Activated CD4-positive, alpha-beta T cell treated with anti-CD3 and anti-CD28 coated beads, Interleukin-2, amount 10 ng/mL, durations not matched to agents 7 days and 5 days (primary cell): ENCODE measurements at places on chromosomes 11 and 22.

GRCh38 chr11:66863428-66864125 lies 6.7 kb downstream of the LRFN4 start:
- DNase-seq, result no peak

- no peak for DNase-seq
Measured at GRCh38 chr22:20964799-20965103, 2.3 kb upstream of the AIFM3 start.

DNA sequence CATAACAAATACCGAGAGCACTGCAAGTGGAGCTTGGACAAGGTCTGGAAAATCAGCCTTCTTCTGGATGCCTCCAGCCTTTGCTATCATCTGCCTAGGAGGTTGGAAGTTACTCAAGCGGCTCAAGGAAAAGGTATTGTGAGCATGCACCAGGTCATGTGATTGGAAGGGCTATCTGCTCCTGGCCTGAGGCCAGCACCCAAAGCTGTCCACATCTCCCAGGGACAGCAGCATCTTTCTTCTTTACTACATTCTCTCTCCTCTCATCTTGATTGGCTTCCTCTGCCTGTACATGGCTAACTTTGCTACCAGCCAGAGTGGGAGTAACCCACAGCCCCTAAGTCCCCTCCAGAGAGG lies 44.2 kb upstream of the AMPD3 start:
- no peak for DNase-seq

DNA sequence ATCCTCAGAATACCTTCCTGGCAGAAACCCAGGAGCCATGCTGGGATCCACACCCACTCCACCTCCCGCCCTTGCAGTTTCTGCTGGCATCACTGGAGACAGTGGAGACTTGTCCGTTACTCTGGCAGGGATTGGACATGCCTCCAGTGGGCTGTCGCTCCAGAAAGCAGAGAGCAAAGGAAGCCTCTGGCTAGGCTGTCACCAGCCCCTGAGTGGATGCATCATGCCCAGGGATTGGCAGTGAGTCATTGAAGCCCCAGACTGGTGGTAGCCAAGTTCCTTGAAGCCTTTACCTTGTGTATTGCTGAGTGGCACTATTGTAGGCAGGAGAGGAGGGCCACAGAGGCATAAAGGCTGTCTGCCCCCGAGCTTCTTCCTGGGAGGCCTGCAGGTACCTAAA lies 34.8 kb upstream of the E2F8 start:
- DNase-seq, result no peak

DNA sequence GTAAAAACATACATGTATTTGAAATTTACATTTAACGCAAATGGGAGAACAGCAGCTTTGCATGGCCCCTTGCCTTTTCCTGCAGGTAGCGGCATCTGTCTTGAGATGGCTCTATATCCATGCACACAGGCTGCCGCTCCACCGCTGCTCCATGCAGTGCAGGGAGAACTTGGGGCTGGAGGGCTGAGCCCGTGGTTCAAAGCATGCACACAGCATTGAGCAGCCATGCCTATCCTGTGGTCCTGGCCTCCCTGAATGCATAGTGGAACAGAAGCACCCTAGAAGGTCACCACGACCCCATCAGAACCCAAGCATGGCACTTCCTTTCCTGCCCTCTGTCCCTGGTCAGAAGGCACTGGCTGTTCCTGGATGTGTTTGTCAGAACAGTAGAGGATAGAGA lies 35.0 kb upstream of the TP53I11 start:
- no peak for DNase-seq

GRCh38 chr22:45441138-45441537 lies 27.6 kb downstream of the RIBC2 start:
- DNase-seq, result peak; percentile 32

GRCh38 chr11:96472085-96472484 lies 82.3 kb downstream of the JRKL start:
- no peak for DNase-seq

- DNase-seq, result no peak
Measured at GRCh38 chr22:46941968-46942798, 179.7 kb downstream of the TBC1D22A start.

- no peak for DNase-seq
Measured at GRCh38 chr22:29277927-29278326, 9.9 kb downstream of the EWSR1 start.

- no peak for DNase-seq
Measured at GRCh38 chr22:36194385-36194784, 7.2 kb downstream of the APOL4 start.

DNA sequence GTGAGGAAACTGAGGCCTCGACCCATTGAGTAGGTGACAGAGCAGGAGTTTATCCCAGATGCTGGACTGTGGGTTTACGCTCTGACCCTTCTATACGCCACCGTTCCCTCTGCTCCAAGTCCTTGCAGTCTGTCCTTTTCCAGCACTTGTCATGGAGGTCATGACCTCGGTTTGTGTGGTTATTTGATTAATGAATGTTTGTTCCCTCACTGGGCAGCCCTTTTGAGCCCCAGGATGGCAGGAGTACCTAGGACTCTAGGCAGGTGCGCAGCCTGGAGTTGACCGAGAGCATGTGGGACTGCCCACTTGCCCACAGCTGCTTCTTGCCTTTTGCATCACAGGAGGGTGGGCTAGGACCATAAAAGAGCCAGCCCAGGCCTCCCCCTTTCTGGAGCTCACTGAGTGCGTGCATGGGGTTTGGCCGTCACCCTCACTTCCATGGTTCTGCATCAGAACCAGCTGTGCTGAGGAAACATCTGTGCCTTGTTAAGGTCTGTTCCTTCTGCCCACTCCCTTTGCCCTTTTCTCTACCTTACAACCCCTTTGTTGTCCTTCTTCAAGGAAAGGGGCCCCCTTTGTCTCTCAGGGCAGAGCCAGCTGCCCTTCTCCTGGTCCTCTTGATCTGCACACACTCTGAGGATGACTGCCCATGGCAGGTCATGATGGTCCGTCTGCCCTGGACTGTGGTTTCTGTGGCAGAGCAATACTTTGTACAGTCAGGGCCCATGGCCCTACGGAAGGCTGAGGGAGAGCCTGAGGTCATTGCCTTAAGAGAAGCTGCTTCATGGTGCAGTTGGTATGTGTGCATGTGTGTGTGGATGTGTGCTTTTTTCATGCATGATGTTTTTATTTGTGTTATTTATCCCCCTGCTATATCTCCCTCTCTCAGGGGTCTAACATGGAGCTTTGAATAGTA lies 38.2 kb downstream of the BMAL1 start:
- DNase-seq, result no peak

DNA sequence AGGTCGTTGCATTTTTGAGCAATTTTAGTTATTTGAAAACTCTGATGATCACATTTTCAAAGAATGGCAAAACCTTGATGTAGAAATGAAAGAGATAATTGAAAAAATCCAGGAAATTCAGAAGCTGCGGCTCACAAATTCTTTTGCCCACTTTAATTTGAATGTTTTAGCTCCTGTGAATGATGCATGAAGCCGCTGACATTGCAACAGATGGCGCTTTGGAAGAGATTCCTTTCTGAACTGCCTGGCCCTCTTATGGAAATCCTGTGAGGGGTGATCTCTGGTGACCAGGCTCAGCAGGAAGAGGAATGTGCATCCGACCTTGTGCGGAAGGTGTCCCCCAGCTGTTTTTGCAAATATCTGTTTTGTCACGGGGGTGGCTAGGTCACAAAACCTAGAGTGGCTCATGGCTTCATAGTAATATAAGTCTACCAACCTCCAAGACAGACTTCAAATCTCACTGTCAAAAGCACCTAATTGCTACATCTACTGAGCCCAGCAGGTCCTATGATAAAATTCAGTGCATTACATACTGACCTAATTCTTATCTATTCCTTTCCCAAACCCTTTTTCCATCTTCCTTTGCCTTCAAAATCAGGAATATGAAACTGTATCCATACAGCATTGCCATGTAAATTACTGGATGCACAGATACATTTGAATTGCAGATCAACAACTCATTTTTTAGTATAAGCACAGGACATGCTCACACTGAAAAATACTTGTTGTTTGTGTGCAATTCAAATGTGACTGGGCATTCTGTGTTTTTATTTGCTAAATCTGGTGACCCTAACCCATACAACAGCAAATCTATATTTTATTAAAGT lies 412.7 kb downstream of the ETS1 start:
- DNase-seq, result no peak

- no peak for DNase-seq
Measured at GRCh38 chr22:25888399-25889054, 146.5 kb downstream of the MYO18B start.

DNA sequence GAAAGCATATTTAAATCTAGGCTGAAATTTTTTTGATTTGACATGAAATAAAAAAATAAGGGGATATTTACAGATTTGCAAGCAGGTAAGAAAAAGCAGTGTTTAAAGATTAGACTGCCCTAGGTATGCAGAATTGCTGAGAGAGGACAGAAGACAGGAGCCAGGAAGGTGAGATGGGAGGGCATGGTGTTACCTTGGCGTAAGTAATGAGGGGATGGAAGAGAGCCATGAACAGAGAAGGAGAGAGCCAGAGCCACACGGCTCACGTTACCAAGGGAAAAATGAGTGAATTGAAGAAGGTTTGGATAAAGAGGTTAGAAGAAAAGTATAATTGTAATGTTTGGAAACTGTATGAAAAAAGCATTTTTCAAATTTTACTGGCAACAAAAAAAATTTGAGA lies 904.3 kb downstream of the OPCML start:
- no peak for DNase-seq

DNA sequence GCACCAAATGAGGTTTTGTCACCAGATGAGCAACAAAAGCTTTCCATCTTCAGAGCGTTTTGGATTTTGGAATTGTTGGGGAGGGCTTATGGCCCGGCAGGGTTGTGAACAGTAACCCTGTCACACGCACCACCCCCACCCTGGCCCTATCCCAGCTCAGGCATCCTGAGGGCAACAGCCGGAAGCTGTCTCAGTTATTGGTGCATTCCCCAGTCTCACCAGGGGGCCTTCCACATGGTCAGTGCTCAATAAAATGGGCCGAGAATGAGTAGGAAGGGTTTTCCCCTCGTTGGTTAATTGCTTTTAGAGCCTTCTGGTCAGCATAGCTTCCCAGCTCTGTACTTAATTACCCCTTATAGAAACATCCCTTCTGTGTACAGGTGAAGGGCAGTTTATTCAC lies 46.0 kb downstream of the LRP5 start:
- DNase-seq, result no peak

GRCh38 chr22:50086526-50086925 lies 1.3 kb upstream of the MLC1 start:
- DNase-seq, result no peak

DNA sequence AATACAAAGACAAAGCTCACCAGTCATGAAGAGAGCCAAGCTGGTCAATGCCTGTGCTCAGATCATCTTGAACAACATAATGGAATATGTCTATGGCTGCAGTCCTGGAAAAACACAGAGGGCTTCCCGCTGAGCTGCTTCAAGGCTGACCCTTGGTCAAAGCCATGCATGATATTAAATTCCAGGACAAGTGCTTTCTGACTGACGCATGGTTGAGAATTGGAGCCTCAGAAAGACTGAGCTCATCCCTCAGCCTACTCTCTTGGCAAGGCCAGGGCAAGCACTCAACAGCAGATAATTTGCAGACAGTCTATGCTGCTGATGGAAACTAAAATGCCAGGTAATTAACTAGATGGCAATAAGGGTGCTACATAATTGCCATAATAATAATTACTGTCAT lies 89.2 kb downstream of the GALNT18 start:
- DNase-seq, result no peak

DNA sequence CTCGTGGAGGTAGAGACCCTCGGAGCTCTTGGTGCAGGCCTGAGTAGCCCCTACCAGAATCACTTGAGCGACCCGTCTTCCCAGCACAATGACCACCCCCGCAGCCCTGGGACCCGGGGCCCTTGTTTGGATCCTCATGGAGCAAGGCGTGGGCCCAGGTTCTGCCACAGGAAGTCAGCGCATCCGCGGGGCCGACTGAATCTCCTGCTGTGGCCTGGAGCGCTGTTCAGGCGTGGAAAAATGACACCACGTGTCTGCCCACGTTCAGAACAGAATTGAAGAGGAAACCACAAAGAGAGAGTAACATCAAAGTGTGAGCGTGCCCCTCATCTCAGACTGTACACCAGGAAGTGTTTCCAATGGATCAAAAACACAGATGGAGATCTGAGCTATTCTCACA lies 1479.2 kb downstream of the TBC1D22A start:
- DNase-seq, result no peak

GRCh38 chr11:126129727-126130671 lies 67.3 kb upstream of the CDON start:
- no peak for DNase-seq

GRCh38 chr11:103910721-103911120 lies 125.7 kb upstream of the DDI1 start:
- no peak for DNase-seq

DNA sequence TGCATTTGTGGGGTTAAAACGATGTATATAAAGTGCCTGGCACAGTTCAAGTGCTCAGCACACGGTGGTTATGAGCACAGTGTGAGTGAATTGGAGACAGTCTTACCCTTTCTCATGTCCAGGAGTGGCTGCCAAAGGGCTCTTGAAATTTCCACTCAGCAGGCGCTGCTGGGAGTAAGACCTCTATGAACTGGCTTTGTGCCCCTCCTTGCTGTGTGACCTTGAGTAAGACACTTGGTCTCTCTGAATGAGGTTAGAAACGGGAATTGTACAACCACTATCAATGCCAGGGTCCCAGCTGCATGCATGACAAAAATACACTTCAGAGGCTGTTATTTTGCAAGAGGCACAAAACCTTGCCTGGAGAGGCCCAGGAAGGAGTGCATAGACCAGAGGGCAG lies 86.6 kb downstream of the TSPAN18 start:
- no peak for DNase-seq

- DNase-seq, result peak; percentile 14
Measured at GRCh38 chr11:64809781-64810241, 540 bp downstream of the MEN1 start.

- DNase-seq, result no peak
Measured at GRCh38 chr11:33575311-33575710, 125.3 kb downstream of the C11orf91 start.

DNA sequence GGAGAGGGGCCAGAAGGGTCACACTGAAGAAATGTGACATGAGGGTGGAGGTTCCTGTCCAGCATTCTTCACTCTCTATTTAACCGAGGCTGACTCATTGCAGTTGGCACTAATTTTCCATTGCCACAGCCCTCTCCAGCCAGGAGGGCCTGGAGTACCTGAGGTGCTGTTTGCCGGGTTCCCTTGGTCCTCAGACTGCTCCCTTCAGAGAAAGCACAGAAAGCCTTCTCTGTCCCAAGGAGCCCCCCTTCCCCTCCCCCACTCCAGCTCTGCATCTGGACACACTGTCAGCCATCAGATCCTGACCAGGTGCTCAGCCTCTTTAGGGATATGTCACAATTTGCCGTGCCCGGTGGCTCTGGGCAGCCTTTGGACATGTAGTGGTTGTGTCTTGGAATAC lies 3.2 kb upstream of the C11orf91 start:
- DNase-seq, result no peak

DNA sequence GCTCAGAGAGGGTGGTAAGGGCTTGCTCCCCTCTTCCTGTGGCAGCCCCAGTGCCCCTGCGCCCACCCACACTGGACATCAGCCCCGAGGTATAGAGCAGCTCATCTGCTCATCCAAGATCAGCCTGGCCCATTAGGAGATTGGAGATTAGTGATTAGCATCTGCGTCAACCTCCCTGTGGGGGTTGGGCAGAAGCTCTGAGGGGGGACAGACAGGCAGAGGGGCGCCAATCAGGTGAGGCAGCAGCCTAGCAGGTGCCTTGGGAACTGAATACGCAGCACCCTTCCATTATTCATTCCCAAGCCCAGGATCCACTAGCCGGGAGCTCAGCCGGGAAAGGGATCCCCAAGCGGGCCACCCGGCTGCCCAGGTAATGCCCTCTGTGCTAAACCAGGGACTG lies 11.0 kb downstream of the SMTN start:
- DNase-seq, result no peak
